ENCODE measurements at places on chromosomes 3 and 15.
A peak's percentile ranks its signal among the peaks of the same experiment; 100 is the strongest.

GRCh38 chr3:69735893-69736292 is 3.4 kb upstream of the MITF start:
- no peak for DNase-seq

DNA sequence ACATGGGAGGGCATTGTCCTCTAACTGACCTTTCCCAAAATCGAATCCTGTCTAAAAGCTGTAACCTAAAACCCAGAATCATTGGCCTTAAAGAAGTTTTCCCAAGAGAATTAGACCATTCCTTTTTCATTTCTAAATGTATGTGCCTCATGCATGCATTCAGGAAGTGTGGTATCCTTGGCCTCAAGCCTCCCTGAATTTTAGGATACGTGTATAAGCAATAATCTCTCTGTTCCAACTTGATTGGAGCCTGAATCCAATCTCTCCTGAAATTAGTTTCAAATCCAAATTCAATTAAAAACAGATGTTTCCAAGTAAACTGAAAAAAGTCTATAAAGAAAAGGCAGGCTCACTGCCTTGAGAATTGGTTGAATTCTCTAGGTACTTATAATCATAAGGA is 86.0 kb upstream of the VEPH1 start:
- no peak for DNase-seq

DNA sequence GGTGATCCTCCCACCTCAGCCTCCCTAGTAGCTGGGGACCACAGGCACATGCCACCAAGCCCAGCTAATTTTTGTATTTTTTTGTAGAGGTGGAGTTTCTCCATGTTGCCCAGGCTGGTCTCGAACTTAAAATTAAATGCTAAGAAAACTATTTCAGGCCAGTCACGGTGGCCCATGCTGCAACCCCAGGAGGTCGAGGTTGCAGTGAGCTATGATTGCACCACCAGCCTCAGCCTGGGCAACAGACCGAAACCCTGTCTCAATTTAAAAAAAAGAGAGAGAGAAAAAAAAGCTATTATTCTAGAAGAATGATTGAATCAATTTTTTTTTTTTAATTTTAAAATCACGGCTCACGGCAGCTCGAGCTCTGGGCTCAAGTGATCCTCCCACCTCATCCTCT is 4.7 kb downstream of the SLC51A start:
- no peak for DNase-seq

DNA sequence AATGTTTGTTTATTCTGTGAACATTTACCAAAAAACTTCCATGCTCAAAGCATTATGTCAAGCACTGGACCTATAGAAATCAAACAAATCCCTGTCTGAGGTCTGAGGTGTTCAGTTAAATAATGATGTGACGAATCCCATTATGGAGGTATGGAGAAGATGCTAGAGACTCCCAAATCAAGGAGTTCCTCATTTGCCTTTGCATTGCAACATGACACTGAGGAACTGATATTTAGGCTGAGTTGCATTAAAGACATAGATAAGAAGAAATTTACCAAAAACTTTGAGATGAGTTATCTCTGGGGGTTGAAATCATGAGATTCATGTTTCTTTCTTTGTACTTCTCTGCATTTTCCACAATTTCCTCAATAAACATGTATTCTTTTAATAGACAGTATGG is 16.0 kb downstream of the CD200 start:
- DNase-seq: no peak

GRCh38 chr3:16916840-16917239 is 32.1 kb downstream of the PLCL2 start:
- no peak for DNase-seq

- no peak for DNase-seq
Measured at GRCh38 chr3:37945807-37946530, 44.6 kb upstream of the VILL start.

DNA sequence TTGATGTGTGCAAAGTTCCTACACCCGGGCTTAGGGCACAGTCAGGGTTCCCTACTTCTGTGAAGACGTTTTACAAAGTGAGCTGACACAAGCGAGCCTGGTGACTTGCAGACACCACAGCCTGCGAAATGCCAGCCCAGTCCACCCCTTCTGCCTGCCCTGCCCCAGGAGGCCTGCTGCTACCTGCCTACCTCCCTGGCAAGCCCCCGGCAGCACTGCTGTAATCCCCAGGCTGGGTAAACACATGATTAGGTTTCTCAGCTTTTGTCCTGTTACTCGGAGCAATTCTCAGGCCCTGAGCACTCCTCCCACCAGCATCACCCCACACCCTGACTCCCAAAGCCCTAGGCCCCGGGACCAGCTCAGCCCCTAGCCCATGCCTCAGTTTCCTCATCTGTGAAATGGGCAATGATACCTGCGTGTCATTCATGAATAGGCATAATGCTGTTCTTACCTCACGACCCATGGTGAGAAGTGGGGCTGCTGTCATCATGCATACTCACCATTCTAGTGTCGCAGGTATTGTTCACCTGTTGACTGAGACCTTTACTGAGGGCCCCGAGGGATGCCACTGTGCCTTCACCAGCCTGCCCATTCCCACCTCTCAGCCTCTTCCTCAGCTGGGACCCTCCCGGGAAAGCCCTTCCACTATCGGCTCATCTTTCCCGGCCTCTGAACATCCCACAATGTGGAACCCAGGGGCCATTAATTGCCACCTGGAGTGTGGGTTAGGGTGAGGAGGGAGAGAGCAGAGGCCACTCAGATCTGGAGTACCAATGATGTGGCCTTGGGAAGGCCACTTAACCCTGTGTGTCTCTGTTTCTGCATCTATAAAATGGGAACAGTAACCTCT is 31.5 kb upstream of the SLC6A6 start:
- DNase-seq: no peak

GRCh38 chr3:113051302-113051711 is 60.5 kb downstream of the GTPBP8 start:
- peak; percentile 81 for DNase-seq

DNA sequence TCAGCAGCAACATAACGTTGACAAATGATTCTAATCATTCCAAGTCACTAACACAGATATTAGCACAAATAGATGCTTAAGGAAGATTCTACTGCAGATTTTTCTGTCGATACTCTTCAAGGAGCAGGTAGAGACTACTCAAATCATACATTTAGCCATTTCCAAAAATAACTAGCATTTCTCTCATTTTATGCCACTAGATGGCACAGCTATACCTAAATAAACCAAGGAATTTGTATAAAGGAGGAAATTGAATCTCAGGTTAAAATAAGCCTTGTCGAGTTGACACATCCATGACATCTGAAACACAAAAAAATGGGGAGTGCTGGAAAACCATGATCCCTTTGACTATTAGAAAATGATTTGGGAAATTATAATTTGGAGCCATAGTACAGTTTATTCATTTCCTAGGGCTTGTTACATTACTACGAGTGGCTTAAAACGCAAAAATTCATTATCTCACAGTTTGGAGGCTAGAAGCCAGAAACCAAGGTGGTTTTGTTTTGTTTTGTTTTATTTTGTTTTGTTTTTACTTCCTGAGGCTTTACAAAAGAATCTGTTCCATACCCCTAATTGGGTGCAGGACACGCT is 59.5 kb upstream of the STRIT1 start:
- no peak for DNase-seq

- no peak for DNase-seq
Measured at GRCh38 chr3:167887096-167887495, 151.6 kb downstream of the SERPINI1 start.

- no peak for DNase-seq
Measured at GRCh38 chr3:36615861-36616260, 148.5 kb downstream of the DCLK3 start.

GRCh38 chr3:102255736-102256135 is 179.1 kb upstream of the ZPLD1 start:
- DNase-seq: no peak

DNA sequence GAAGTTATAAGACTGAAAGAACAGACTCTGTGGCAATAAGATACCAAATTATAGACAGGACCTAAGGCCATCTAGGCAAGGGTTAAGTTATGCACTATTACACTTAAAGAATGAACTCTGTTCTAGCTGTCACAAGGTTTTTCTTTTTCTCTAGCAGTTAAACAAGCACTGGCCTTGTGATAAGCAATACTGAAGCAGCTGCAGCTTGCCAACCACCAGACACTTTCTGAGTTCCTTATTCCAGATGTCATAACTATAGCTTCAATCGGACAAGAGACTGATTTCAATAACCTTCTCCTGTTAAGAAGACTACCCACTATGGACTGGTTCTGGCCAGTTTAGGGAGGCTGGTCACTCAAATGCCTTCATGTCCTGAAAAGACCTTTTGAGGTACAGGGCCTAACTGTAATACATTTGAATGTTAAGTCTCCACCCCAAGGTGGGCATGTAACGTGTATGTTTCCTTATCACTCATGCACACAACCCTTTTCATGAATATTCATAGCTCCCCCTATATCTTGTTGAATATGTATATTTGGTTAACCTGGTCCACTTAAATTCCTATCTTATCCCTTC is 85.8 kb downstream of the CFAP20DC start:
- DNase-seq: no peak

- no peak for DNase-seq
Measured at GRCh38 chr15:69706353-69707097, 253.9 kb downstream of the RPLP1 start.

- DNase-seq: no peak
Measured at GRCh38 chr3:170352936-170353335, 4.6 kb upstream of the SKIL start.

- no peak for DNase-seq
Measured at GRCh38 chr3:23685541-23686258, 120.1 kb upstream of the UBE2E1 start.

- no peak for DNase-seq
Measured at GRCh38 chr3:194588741-194589140, 44.5 kb downstream of the TMEM44 start.

DNA sequence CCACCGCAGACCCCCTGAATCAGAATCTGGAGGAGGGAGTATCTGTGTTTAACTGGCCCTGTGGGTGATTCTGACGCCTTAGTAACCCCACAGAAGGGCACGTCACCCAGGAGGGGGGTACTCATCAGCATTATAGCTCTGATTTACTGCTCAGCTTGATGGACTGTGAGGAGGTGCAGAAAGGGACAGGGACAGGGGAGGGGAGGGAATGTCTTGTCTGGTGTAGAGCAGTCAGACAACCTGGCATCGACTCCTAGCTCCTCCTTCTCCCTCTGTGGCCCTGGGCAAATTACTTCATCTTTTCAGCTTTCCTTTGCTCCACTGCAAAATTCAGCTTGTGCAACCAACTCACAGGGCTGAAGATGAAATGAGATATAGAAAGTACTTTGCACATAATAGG is 42.3 kb upstream of the GLCE start:
- no peak for DNase-seq

GRCh38 chr15:45425135-45425534 is 46.8 kb upstream of the GATM start:
- no peak for DNase-seq

- DNase-seq: no peak
Measured at GRCh38 chr3:169382309-169382708, 281.2 kb downstream of the MECOM start.

All from stimulated activated CD4-positive, alpha-beta T cell treated with anti-CD3 and anti-CD28 coated beads, TNF-alpha, amount 100 ng/mL, for 48 hours (primary cell).